Pancreas (tissue), 10 donors: ENCODE measurements at places on chromosomes 7 and 10. TPM values are rescaled to one million over a fixed set of nuclear protein-coding genes. Genes with fewer than 3 reads are reported as not detected.

DNA sequence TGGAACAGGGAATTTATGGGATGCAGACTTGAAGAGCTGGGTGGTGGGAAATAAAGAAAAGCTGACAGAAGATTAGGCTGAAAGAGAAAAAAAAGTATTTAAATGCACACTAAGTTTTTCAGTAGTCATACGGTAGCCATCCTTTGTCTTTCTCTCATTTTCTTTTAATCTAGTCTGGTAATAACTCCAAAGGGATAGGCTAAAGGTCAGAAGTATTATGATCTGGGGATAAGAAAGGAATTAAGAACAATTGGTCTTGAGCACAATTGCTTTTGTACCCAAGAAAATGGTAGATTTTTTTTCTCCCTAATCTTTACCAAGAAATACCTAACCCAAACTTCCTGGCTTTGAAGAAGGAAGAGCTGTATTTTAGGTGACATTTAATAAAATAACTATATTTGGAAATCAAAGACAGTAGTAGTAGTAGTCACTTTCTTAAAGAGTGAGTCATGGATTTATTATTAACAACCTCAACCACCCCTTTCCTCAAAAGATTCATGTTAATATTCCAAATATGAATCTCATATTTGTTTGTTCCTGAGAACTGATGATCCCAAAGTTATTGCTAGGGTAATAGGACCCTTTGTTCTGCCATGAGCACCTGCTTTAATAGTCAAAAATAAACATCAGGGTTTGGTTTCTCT lies 120.2 kb upstream of the ODAD2 start:
- no peaks in the 10 kb centered on the region for H3K36me3 ChIP-seq
- H3K27ac ChIP-seq: peak overlapping the region; percentile 34
- no peaks in the 10 kb centered on the region for H3K4me1 ChIP-seq
- DNase-seq: no peak
- no peak overlapping the region for H3K4me3 ChIP-seq
- no peaks in the 10 kb centered on the region for H3K27me3 ChIP-seq

ERCC6 gene
- total RNA-seq: 20.0 TPM

- H3K27me3 ChIP-seq: no peaks in the 10 kb centered on the region
- H3K36me3 ChIP-seq: no peaks in the 10 kb centered on the region
- no peaks in the 10 kb centered on the region for H3K4me1 ChIP-seq
- no peak for DNase-seq
- H3K27ac ChIP-seq: no peak overlapping the region
These were observed 594.3 kb downstream of the REEP3 start for GRCh38 chr10:64115471-64115870.

- H3K4me1 ChIP-seq: no peaks in the 10 kb centered on the region
- no peak overlapping the region for H3K4me3 ChIP-seq
- DNase-seq: no peak
- H3K27ac ChIP-seq: peak overlapping the region; percentile 38
- no peaks in the 10 kb centered on the region for H3K27me3 ChIP-seq
These were observed 59.9 kb downstream of the MAP3K8 start for GRCh38 chr10:30493609-30494530.

- H3K36me3 ChIP-seq: no peaks in the 10 kb centered on the region
- no peaks in the 10 kb centered on the region for H3K4me1 ChIP-seq
- DNase-seq: no peak
These were observed 85.3 kb downstream of the LARP4B start for GRCh38 chr10:846126-846685.

OPN1SW gene
- not detected for total RNA-seq
